AG09319 (cell line): ENCODE measurements at places on chromosomes 6 and 20.
A peak's percentile ranks its signal among the peaks of the same experiment; 100 is the strongest.

GRCh38 chr6:106666282-106667021 lies 37.1 kb downstream of the QRSL1 start:
- DNase-seq = no peak

DNA sequence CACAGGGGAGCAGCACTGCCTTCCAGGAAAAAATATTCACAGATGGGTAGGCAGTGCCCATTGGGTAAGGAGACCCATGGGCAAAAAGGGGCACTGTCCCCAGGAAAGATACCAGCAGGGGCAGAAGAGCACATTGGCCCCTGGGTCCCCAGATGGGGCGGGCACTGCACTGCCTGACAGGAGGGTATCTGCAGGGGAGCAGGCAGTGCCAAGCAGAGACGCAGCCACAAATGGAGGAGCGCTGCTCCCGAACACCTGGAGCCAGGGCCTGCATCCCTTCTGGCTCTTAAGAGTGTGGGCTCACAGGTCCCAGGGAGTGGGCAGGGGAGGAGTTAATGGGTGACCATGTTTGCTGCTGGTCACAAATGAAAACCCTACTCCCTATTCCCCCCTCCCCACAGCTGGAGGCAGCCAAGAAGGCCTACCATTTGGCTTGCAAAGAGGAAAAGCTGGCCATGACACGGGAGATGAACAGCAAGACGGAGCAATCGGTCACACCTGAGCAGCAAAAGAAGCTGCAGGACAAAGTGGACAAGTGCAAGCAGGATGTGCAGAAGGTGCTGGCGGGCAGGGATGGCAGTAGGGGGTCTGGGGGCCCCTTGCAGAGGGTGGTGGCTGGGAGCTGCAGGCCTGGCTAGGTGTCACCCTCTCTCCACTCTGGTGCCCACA lies 27.0 kb downstream of the SPDEF start:
- no peak for DNase-seq

DNA sequence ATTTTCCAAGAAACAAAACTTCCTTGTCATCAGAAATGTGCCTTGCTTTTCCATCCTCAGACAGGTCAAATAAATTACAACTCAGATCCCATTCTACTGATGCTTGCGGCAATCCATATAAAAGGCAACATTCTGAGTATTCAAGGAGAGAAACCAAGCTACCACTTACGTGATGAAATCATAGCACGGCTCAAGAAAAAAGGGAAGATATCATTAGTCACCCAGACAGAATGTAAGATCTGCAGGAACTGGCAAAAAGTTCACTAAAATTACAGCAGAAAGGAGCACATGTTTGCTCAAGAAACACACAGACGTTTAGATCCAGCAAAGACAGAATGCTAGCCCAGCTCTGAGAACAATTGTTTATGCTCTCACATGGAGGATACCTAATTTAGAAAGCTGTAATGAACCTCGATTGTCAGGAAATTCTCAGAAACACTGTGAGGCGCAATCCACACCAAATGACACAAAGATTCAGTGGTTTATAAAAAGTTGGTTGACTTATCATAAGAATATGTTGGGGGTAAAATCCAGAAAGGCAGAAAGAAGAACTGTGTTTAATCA lies 304.2 kb downstream of the ADGRG6 start:
- peak; percentile 11 for DNase-seq

DNA sequence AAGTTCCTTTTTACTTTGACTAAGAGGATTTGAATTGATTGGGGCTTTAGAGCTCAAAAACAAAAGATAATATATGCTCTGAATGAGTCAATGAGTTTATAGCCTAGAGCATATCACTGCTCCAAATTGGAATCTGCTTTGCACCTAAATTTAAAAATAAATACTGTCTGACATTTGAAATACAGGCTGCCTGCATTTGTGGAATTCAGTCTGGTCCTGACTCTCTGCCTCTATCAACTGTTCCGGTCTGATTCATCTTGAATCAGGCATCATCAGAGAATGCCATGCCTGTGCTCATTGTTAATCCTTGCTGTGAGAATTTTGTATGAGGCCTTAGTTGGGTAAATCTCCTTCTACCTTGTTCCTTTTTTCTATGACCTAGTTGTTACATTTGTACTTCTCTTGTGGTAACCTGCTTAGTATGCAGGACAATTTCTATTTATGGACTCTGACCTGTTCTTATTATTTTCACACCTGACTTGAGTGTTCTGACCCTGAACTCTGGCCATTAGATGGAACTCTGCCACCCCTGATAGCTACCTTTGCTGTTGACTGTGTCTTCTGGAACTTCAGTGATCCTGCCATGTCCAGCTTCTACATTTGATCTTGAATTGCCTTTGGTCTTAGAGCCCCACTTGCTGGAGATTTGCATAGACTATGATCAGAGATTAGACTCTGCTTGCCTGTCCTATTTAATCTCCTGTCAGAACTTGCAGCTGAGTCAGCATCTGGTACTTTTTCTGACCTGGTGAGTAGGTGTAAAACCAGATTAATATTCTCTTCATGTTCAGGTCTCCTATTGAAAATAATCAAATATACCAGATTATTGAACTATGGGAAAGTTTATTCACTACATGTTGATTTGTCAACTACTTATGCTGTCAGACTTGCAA lies 442.7 kb upstream of the HS3ST5 start:
- DNase-seq = no peak

DNA sequence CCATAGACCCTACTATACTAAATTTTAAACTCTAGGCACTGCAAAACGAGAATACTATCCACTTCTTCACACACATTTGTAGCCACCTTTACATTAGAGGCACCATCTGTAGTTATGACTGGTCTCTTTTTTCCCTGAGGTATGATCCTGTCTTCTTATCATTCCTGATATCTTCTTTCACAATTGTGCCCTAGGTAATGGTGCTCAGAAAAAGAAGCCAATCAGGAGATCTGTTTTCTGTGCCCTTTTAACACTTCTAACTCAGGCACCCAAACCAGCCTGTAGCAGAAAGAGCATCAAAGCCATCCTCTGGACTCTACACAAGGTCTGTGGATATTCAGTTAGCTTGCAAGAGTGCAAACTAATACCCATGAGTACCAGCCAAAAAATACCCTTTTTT lies 149.7 kb upstream of the SGK1 start:
- DNase-seq = no peak

GRCh38 chr6:133626096-133626666 lies 262.7 kb upstream of the TCF21 start:
- no peak for DNase-seq

GRCh38 chr20:57451431-57451794 lies 60.2 kb downstream of the RBM38 start:
- DNase-seq = no peak

DNA sequence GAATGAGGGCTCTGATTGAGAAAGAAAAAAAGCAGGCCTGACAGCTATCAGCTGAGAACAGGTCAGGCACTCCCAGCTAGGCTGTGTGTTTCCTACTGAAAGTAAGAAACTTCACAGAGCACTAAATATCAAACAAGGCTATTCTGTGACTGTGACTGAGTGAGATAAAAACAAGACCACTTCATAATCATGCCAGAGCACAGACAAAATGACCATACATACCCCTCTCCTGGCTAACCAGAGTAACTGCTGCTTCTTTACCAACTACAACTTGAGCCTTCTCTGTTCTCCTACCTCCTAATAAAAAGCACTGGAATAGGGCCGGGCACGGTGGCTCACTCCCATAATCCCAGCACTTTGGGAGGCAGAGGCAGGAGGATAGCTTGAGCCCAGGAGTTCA lies 6.8 kb upstream of the BTN1A1 start:
- no peak for DNase-seq

GRCh38 chr6:27775796-27776184 lies 136.4 kb downstream of the OR2B2 start:
- no peak for DNase-seq

DNA sequence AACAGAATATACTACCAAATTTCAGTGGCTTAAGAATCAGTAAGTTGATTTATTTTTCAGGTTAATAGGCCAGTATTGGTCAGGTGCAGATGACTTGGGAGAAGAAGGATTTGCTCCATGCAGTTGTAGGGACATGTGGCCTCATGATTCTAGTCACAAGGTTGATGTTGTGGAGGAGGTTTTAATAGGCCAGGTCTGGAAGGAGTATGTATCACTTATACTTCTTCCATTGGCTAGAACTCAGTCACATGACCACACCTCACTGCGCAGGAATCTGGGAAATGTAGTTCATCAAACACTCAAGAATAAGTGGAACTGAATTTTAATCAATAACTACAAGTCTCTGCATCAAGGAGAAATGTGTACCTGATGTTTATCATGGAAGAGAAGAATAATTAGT lies 281.5 kb upstream of the QKI start:
- no peak for DNase-seq

DNA sequence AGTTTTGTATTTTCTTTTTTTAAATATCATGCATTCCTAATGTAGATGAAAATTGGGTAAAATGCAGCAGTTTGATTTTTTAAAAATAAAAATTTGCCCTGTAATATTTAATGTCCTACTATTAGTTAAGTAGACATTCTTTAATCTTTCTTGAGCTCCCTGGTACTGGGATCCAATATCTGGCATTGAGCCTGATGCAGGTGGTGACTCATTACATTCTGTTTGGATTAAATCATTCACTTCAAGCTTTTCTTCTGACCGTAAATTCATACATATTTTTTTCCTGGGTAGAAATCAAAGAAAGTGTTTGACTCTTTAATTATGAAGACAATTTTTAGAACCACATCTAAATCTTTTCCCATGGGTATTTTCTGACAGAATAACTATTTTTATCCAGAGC lies 768.8 kb upstream of the SLC35B3 start:
- DNase-seq = peak; percentile 19

GRCh38 chr20:36541768-36542488 lies 609 bp downstream of the MYL9 start:
- DNase-seq = no peak
